A549 treated with ZK216348 at 1 μM for 4 hours (cell line): ENCODE measurements at places on chromosomes 12 and 14. TPM values are rescaled to one million over a fixed set of nuclear protein-coding genes. Genes with fewer than 3 reads are reported as not detected.

TMPRSS12 gene
- not detected in 5 replicates for total RNA-seq

ZFHX2 gene
- 0.85 to 1.8 TPM (median 1.3 TPM) in 5 replicates for total RNA-seq

KRT71 gene
- not detected in 5 replicates for total RNA-seq

FGD6 gene
- total RNA-seq: 11.0 to 18.7 TPM (median 15.5 TPM) in 5 replicates

AHNAK2 gene
- total RNA-seq: 200 to 233 TPM (median 225 TPM) in 5 replicates

LRIG3 gene
- total RNA-seq: 3.9 to 5.5 TPM (median 5.0 TPM) in 5 replicates

LGR5 gene
- not detected in 5 replicates for total RNA-seq

NPFF gene
- not detected in 5 replicates for total RNA-seq

C12orf50 gene
- total RNA-seq: not detected in 5 replicates

WSCD2 gene
- not detected in 5 replicates for total RNA-seq

LALBA gene
- total RNA-seq: not detected in 5 replicates

CIROP gene
- not detected in 5 replicates for total RNA-seq

CEBPE gene
- total RNA-seq: 0.12 TPM in 1 of 5 replicates, not detected in the others

FAM181A gene
- not detected in 5 replicates for total RNA-seq

MYH6 gene
- total RNA-seq: 0.02 TPM in 1 of 5 replicates, not detected in the others

BICDL1 gene
- 2.5 to 4.7 TPM (median 4.5 TPM) in 5 replicates for total RNA-seq

LRP1-AS gene
- not detected in 5 replicates for total RNA-seq

RIMBP2 gene
- total RNA-seq: not detected in 5 replicates

OR6C2 gene
- total RNA-seq: not detected in 5 replicates

KLHDC1 gene
- 0.15 to 0.36 TPM (median 0.26 TPM) in 5 replicates for total RNA-seq

KLRC3 gene
- 0.35 TPM in 1 of 5 replicates, not detected in the others for total RNA-seq

RAD9B gene
- total RNA-seq: 0.13 to 0.71 TPM (median 0.27 TPM) in 5 replicates

TMEM119 gene
- 0.17 TPM in 1 of 5 replicates, not detected in the others for total RNA-seq

CAPZA3 gene
- not detected in 5 replicates for total RNA-seq

KCNH3 gene
- 1.5 to 2.8 TPM (median 2.6 TPM) in 5 replicates for total RNA-seq

AMDHD1 gene
- 1.9 to 2.4 TPM (median 2.3 TPM) in 5 replicates for total RNA-seq

DLGAP5 gene
- 25.5 to 43.4 TPM (median 33.1 TPM) in 5 replicates for total RNA-seq

SDR9C7 gene
- not detected in 5 replicates for total RNA-seq

TSPAN11 gene
- 0.04 to 0.16 TPM (median 0.08 TPM) in 4 of 5 replicates, not detected in the other for total RNA-seq

ACOT6 gene
- not detected in 5 replicates for total RNA-seq

OAS2 gene
- 0.16 to 0.44 TPM (median 0.28 TPM) in 5 replicates for total RNA-seq

SLC6A13 gene
- 0.08 to 0.84 TPM (median 0.19 TPM) in 5 replicates for total RNA-seq

WNT1 gene
- total RNA-seq: 0.13 to 0.20 TPM in 2 of 5 replicates, not detected in the others

BEST3 gene
- total RNA-seq: 0.63 to 1.8 TPM (median 1.1 TPM) in 5 replicates

ARMH4 gene
- 0.53 to 1.1 TPM (median 0.62 TPM) in 5 replicates for total RNA-seq

IQSEC3 gene
- total RNA-seq: not detected in 5 replicates

MDP1 gene
- 22.6 to 33.8 TPM (median 29.9 TPM) in 5 replicates for total RNA-seq

CFAP251 gene
- 0.88 to 2.6 TPM (median 1.5 TPM) in 5 replicates for total RNA-seq

TMEM132C gene
- not detected in 5 replicates for total RNA-seq

FAM222A gene
- 3.5 to 6.9 TPM (median 5.2 TPM) in 5 replicates for total RNA-seq

EMP1 gene
- total RNA-seq: 123 to 176 TPM (median 156 TPM) in 5 replicates
